Stimulated activated CD8-positive, alpha-beta memory T cell treated with anti-CD3 and anti-CD28 coated beads, Interleukin-4, amount 100 ng/mL, for 1 hour (primary cell): ENCODE measurements at places on chromosomes 3 and 15.

GRCh38 chr3:119738741-119739140 is 35.9 kb downstream of the CFAP91 start:
- DNase-seq = no peak

- DNase-seq = no peak
Observed at GRCh38 chr3:79598594-79598993, 169.2 kb downstream of the ROBO1 start.

DNA sequence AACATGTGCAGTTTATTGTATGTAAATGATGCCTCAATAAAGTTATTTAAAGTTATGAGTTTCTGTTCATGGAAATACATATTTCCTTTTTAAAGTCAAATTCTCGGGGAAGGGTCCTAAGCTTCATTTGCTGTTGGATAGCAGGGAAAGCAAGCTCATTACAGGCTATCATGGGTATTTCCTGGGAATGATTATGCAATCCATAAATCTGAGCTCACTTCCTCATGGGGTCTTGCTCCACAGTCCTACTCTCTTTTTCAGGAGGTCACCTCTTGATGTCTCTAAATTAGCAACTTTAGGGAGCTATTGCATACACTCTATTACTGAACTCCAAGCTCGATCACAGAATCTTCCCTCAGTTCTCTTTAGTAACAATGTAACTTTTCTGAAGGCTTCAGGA is 69.9 kb upstream of the TP63 start:
- no peak for DNase-seq

- DNase-seq = no peak
Observed at GRCh38 chr15:90388462-90389380, 679 bp downstream of the IQGAP1 start.

GRCh38 chr3:126317029-126317996 is 39.9 kb downstream of the KLF15 start:
- no peak for DNase-seq

GRCh38 chr15:78069462-78070029 is 8.0 kb downstream of the TBC1D2B start:
- no peak for DNase-seq

DNA sequence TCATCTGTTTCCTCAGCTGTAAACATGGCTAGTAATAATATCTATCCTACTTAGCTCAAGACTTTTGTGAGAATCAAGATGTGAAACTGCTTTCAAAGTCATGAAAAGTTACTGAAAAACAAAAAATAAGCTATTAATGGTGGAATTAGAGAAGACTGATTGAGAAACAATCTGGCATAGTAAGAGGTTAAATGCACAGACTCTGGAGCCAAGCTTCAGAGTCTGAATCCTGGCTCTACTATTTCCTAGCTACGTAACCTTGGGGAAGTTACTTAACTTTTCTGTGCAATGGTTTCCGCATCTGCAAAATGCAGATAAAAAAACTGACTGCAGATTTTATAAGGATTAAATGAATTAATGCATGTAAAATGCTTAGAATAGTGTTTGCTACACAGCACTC is 28.8 kb downstream of the LRRFIP2 start:
- no peak for DNase-seq

DNA sequence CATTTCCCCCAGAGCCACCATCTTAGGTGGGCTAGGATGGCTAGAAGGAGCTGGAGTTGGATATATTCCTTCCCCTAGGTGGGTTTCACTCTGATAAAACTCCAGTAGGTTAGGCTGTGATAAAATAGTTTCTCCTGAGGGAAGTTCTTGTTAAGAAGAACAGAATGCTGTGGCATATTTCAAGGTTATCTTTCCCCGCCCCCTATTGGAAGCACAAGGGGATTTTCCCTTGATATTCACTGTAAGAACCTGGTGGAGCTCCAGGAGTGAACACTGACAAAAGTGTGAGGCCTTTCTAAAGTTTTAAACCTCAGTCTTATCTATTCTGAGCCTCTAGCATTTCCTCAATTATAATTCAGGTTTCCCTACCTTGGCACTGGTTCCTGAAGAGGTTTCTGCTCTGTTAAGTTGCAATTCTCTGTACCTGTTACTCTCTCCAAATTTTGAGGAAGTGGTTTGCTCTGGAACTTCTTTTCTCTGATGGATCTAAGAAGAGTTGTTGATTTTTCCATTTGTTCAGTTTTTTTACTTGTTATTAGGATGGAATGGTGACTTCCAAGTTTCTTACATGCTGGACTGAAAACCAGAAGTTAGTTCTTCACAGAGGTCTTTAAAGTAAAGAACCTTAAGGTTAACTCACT is 113.5 kb downstream of the GMPS start:
- no peak for DNase-seq

GRCh38 chr3:76888856-76889255 is 151.0 kb upstream of the ROBO2 start:
- DNase-seq = no peak

GRCh38 chr15:68432441-68433064 is 590 bp upstream of the ITGA11 start:
- no peak for DNase-seq

- DNase-seq = no peak
Observed at GRCh38 chr3:132245552-132246142, 71.6 kb upstream of the ACP3 start.

- no peak for DNase-seq
Observed at GRCh38 chr15:38627689-38628277, 63.2 kb upstream of the RASGRP1 start.

DNA sequence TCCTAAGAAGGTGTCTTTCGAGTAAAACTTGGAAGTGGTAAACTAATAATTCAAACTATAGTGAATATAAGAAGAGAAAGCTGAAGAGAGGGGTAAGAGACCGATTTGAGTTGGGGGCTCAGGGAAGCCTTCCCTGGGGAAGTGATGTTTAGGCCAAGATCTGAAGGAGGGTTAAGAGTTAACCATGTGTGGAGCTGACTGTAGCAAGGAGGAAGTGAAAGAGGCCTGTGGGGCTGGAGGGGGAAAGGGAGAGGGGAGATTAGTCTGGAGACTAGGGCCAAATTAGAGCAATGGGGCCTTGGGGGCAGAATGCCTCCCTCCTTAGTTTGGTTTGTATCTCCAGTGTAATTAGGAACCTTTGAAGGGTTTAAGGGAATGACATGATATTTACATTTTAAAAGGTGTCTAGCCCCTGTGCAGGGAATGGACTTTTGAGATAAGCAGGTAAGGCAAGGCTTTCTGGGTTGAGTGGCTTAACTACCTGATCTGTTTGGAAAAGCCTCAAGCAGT is 2.2 kb downstream of the ZNF592 start:
- no peak for DNase-seq
